Muscle of arm (tissue), 14 donors: ENCODE measurements at places on chromosomes 12 and 14.

- DNase-seq: no peak
These were observed 5.8 kb downstream of the ASB2 start for GRCh38 chr14:93970585-93970964.

DNA sequence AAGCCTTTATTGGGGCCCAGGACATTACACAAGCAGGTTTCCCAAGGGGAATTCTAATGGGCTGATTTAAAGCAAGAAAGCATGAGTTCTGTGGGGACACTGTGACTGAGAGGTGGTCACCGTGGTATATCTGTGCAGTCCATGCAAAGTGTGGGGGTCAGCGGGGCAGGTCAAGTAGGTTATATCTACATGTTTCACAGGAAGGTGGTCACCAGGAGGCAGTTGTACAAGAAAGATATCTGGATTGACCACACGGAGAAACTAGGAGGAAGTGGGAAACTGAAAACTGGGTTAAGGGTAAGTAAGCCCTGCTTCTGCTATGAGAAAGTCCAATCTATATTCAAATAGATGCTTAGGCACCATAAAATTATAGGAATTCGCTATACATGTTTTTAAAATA, 77.8 kb upstream of the CNOT2 start:
- no peak for DNase-seq

- DNase-seq: no peak
These were observed 831.0 kb downstream of the C12orf50 start for GRCh38 chr12:87198181-87198580.

- DNase-seq: no peak
These were observed 141.8 kb downstream of the VRK1 start for GRCh38 chr14:96938946-96939345.

- DNase-seq: no peak
These were observed 19.7 kb downstream of the HAL start for GRCh38 chr12:95976416-95976832.
